ENCODE measurements at places on chromosomes 6 and 20.

GRCh38 chr6:123550052-123550617 lies 86.6 kb downstream of the TRDN start:
- DNase-seq: no peak

DNA sequence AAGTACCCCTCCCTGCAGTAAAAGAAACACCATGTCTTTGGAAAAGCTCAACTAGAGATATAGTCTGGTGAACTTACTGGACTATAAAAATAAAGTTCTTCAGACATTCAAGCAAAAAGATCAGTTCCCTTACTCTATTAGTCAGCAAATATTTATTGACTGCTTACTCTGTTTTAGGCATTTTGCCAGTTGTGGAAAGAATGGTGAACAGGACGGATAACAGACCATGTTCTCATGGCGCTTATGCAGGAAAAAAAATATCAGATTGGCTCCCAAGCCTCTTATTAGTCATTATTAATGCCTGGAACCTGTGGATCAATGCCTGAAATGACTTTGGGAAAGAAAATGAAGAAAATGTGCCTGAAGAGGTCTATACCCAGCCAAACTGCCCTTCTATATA lies 282.2 kb upstream of the EPHA7 start:
- no peak for DNase-seq

GRCh38 chr6:121858986-121859385 lies 423.5 kb downstream of the GJA1 start:
- DNase-seq: no peak

GRCh38 chr20:1330075-1330830 lies 1.3 kb upstream of the SDCBP2 start:
- no peak for DNase-seq

- DNase-seq: no peak
Measured at GRCh38 chr6:54541541-54541940, 233.3 kb downstream of the TINAG start.

DNA sequence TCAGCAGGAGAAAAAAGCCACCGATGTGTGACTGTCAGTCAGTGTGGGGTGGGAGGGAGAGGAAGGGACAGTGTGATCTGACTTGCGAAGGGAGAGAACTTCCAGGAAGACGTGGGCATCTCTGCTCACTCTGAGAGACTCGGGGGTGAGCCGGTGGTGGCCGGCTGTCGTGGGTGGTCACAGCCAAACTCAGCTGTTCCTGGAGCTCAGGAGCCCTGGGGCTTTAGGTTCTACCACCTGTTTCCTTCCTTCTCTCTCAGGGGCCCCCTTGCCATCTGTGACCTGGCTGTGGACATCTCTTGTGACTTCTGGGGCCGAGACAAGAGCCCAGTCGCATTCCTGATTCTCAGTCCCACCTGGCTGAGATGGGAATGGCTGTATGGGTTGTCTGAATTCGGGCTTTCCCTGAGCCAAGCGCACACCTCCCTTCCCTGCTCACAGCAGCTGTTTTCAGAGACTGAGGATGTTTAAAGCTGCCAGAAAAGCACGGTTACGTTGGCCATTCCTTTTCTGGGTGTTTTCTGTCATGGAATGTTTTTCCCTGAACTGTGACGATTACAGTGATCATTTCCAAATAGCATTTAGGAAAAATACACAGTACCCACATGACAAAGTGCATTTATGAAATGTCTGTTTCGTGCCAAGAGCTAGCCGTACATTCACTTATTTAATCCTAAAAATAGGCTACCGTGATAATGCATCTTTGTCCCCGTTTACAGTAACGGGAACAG lies 36.5 kb downstream of the SYNJ2 start:
- DNase-seq: no peak

DNA sequence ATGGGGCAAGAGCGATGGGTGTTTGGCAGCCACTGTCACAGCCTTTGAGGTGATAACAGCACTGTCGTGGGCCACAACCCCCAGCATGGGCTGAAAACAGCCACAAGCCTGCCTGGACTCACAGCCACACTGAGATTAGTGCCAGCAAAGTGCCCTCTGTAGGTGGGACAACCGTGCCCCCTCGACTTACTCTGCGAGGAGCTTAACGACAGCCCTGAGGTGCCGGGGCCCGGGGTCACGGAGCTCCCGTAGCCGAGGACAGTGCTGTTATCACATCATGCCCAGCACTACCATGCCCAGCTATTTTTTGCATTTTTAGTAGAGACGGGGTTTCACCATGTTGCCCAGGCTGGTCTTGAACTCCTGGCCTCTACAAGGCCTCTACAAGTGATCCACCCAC lies 36.6 kb downstream of the SUMO4 start:
- DNase-seq: no peak

DNA sequence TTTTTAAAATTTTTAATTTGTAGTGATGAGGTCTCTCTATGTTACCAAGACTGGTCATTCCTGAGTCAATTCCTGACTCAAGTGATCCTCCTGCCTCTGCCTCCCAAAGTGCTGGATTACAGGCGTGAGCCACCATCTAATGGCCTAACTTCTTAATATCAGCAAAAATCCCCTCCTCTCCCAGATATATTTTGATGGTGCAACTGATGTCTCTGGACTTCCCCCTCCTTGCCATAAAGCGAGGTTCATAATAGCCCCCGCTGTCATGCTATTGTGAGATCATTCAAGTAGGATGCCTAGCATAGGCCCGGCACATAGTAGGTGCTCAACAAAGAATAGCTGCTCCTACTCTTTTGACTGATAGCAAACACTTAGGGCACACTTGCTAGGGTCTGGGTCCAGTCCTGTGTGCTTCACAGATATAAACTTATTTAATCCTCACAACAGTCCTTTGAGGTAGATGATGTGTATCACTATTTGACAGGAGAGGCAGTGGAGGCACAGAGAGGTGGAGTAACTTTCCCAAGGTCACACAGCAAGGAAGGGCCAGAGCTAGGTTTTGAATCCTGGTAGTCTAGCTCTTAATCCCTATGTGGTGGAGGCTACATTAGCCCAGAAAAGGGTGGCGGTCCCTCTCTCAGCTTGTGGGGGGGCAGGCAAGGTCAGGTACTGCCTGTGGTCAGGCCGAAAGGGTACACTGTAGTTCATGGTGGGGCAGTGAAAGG lies 14.6 kb downstream of the SRC start:
- DNase-seq: no peak

GRCh38 chr6:38775870-38776269 lies 60.8 kb downstream of the DNAH8 start:
- no peak for DNase-seq

DNA sequence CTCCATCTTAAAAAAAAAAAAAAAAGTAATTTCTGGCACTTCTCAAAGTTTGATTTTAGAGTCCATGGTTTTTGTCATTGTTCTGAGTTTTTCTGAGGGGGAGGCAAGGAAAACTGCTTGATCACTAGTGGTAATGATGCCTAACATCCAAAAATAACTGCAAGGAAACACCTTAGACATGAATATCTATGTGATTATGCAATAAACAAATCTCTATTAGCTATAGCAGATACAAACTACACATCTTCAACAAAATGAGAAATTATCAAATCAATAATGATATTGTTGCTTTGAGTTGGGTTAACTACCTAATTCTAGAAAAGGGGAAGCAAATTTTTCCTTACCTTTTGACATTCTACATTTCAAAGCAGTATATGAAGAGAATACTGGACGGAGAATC lies 230.9 kb upstream of the JARID2 start:
- DNase-seq: no peak

GRCh38 chr6:78483553-78484197 lies 383.7 kb upstream of the IRAK1BP1 start:
- no peak for DNase-seq

- no peak for DNase-seq
Measured at GRCh38 chr6:4672772-4673171, 103.4 kb upstream of the CDYL start.

DNA sequence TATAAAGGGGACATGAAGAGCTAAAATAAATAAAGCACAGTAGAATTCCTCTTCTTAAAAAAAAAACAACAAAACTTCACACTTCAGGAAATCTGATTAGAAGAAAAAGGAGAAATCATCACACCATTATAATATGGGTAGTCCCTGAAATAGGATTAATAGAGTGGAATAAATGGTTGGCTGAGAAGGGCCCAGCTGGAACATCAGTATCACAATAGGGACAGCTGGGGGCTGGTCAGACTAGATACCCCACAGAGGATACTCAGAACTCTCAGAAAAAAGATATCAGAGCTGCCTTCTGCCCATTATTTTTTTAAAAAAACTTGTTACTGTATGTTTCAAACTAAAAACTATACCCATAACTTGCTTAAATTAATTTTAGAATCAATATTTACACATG lies 75.2 kb downstream of the DST start:
- no peak for DNase-seq

- no peak for DNase-seq
Measured at GRCh38 chr20:14986656-14987055, 649.2 kb upstream of the FLRT3 start.

DNA sequence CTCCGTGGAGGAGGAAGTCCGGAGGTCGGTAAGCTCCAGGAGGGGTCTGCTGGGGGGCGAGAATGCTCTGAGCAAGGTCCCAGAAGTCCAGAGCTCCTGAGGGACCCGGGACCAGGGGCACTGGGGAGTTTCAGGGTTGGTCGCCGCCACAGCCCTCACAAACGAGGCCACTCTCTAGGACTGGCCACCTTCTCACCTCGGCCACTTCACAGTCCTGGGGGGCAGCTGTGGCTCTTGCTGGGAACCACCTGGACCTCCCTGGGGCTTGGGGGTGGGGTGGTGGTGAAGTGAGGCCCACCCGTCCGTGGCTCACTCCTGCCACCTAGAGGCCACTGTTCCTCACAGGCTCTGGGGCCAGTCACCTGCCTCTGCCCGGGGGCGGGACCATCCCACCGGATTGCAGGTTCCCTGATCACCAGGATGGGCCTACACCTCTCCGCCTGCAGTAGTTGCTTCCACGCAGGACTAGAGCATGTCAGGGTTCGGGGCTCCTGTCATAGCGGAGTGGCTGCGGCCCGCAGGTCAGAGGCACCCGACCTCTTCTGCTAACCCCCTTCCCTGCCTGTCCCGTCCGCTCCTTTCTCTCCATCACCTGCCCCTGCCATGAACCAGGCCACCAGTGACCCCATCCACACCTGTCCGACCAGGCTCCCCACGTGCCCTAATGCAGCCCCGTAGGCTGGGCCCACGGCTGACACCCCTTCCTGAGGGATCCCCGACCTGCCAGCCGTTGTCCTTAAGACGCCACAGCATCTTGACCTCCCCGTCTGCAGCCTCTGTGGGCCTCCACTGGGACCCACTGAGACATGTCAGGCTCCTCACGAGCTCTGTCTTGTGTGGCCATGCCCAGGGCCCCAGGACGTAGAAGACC lies 5.1 kb upstream of the TCEA2 start:
- peak; percentile 76 for DNase-seq

- DNase-seq: no peak
Measured at GRCh38 chr20:61053487-61053886, 198.6 kb upstream of the CDH4 start.

- no peak for DNase-seq
Measured at GRCh38 chr6:119355157-119355556, 5.6 kb upstream of the MAN1A1 start.

DNA sequence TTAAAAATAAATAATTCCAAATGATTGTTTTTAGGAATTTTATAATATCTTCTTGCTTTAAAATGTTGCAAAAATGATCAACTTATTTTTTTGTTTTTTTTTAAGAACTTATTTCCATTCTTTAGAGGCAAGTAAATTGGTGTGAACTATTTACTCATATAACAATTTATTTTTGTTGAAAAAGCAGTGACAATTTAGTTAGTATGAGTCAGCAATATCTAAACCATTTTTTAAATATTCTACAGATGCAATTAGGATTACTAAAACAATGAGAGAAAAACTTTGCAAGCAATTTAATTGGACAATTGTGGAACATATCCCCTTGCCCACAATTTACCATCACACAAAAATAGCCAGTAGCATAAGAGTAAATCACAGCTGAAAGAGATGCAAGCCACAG lies 319.5 kb downstream of the MEI4 start:
- no peak for DNase-seq

- DNase-seq: no peak
Measured at GRCh38 chr6:160081398-160081797, 40.2 kb upstream of the SLC22A1 start.

- no peak for DNase-seq
Measured at GRCh38 chr20:50376179-50376887, 133.8 kb upstream of the PTPN1 start.

GRCh38 chr6:83071023-83071422 lies 3.6 kb downstream of the DOP1A start:
- no peak for DNase-seq

DNA sequence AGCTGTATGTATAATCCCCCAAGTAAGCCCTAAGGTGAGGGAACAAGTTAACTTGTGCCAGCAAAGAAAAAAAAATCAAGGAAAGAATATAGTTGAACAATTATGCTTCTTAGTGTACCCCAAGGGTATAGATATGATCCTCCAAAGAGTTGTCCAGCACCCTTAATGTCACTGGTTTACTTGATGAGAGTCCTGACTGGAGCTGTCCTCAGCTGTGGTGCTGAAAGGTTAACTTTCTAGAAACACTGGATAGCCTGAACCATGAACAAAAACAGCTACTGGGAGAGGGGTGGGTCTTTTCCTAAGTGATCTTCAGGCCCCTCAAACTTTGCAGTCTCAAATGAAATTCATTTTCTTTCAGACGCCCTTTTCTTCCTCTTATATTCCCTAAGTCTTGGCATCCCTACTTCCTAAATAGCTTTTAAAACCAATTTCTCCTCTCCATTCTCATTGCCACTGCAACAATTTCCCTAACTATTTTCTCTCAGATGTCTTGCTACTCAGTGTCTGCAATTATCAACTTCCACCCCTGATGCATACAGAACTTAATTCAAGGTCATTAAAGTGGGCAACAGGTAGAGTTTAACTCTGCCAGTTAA lies 83.5 kb upstream of the PROKR2 start:
- DNase-seq: no peak
